Activated CD8-positive, alpha-beta memory T cell treated with anti-CD3 and anti-CD28 coated beads for 1 hour (primary cell): ENCODE measurements at places on chromosomes 1 and 21.

GRCh38 chr1:54403808-54404261, 2.4 kb downstream of the SSBP3 start:
- no peak for DNase-seq

DNA sequence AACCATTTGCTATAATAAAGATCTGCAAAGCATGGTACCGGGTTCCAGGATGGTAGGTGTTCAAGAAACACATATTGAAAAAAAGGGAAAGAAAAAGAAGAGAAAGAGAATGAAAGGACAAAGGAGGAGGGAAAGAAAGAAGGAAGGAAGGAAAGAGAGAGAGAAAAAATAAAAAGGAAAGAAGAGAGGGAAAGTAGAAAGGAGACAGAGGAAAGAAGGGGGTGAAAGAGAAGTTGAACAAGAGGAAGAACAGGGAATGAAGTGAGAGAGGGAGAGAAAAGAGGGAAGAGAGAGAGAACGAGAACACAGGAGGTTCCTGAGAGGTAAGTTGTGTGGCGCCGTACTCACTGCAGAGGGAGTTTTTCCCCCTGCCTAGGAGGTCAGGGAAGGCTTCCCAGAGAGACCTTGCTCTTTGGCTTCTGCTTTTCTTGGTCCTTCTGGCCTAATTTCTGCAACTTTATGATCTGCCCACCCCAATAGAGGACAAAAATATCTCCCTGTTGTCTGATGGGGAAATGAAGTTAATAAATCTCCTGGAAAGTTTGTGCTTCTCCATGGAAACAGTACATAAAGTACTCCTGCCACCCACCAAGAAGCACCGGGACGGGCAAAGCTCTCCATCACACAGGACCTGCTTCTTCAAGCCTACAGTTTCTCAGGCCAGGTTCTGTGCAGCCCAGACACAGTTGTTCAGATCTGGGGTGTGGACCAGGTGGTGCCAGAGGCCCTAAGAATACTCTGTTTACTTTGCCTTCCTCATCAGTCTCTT, 124.8 kb downstream of the ROR1 start:
- no peak for DNase-seq

GRCh38 chr1:175725684-175726083, 17.7 kb downstream of the TNR start:
- no peak for DNase-seq

GRCh38 chr1:206774093-206774492, 1.8 kb upstream of the IL10 start:
- no peak for DNase-seq

DNA sequence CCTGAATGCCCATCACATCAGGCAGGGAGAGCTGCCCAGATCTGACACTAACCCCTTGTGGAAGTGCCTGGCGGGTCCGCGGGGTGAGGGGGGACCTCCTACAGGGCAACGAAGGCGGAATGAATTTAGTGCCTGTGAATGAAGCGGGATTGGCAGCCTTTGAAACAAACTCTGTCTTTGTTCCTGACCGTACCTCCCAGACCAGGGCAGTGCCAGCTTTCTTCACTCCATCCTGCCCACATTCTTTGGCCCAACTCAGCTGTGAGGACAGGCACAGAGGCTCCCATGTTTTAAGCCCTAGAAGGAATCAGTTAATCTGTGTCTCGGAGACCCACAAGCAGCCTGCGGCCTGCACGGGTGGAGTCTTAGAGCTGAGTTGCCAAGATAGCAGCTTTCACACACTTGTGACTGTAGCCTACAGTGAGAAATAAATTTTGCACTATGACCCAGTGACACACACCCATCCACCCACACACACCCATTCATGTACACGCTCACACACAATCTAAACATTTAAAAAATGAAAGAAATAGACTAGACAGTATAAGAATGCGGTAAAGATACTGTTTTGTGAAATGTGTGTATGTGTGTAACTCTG, 60.1 kb upstream of the USP24 start:
- no peak for DNase-seq
